Activated naive CD4-positive, alpha-beta T cell (primary cell): ENCODE measurements at places on chromosomes 12 and 14.

DNA sequence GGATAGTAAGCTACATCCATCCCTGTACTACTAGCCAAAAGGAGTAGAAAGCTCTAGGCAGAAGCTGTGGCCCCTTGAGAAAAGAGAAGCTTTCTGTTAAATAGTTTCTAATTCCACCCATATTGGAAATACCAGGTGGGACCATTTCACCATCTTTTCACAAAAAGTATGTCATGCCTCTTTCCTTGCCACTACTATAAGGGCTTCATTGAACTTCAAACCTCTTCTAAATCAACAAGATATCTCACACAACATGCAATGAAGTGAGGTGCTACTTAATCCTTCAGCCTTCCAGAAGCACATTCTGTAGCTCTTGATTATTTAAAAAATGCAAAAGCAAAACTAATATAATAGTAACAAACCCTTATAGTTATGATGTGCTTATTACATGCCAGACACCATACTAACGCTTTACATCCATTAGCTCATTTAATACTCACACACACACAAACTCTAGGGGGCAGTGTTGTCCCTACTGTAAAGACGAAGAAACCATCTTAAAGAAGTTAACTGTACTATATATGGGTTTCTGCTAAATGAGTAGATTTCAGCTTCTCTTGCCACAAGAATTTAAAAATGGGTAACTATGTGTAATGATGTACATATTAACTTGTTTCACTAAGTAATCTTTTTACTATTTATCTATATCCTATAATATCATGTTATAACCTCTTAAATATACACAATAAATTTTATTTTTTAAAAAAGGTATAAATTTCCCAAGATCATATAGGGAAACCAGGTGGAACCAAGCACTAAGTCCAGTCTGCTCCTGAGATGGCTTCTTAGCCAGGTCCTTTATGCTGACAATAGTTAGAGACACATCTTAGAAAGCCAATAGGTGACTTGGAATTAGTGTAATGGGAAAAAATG, 124.4 kb downstream of the RPS29 start:
- peak; percentile 6 for DNase-seq

DNA sequence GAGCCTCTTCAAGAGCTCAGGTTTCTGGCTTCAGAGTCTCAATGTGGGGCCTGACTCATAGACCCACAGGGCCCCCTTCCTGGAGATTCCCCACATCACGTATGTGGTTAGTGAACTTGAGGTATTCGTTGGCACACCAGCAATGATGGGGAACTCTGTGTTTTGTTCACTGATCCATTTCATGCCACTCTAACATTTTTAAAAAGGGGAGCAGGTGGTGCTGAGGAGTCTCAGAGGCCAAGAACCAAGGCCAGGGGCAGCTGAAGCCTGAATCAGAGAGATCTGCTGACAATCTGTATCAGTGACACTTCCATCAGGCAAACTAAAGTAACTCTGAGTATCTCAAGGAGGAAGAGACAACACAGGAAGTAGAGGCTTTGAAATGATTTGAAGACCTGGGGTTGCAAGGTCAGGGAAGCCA, 323.4 kb downstream of the VRK1 start:
- DNase-seq: peak; percentile 5

DNA sequence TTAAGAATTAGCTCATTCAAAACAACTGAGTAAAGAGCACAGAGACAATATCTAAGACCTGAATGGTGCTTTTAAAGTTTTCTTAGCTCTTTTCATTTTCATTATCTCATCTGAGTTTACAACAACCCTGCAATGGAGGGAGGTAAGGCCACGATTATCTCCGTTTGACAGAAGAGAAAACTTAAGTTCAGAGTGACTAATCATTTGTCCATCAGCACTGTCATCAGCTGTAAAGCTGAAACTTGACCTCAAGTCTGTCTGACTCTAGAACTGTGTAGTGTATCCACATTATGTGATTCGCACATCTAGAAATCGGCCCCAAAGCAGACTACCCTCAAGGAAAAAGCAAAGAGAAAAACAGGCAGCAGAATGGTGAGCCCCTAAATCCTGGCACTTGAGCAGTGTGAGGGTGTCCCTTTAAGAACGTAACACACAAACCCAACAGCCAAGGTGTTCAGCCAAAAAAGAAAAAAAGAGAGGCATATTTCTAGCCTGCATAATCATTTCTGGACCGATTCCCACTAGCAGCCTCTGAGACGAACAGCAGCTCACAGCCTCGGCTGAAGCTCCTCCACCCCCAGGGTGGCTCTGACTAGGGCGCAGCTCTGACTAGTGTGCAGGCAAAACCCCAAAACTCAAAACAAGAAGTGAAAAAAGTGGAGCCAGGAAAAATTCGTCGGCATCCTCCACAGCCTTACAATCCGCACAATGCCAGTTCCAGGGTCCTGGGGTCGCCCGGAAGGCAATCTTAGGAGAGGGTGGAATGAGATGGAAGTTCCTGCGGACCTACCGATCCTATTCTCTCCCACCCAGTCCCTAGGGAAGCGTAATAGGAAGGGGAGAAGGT, 1.6 kb downstream of the STXBP6 start:
- no peak for DNase-seq

- DNase-seq: no peak
These were observed 28.9 kb downstream of the LRRC74A start for GRCh38 chr14:76855066-76855465.

- no peak for DNase-seq
These were observed 2.2 kb upstream of the DCD start for GRCh38 chr12:54650409-54650808.

DNA sequence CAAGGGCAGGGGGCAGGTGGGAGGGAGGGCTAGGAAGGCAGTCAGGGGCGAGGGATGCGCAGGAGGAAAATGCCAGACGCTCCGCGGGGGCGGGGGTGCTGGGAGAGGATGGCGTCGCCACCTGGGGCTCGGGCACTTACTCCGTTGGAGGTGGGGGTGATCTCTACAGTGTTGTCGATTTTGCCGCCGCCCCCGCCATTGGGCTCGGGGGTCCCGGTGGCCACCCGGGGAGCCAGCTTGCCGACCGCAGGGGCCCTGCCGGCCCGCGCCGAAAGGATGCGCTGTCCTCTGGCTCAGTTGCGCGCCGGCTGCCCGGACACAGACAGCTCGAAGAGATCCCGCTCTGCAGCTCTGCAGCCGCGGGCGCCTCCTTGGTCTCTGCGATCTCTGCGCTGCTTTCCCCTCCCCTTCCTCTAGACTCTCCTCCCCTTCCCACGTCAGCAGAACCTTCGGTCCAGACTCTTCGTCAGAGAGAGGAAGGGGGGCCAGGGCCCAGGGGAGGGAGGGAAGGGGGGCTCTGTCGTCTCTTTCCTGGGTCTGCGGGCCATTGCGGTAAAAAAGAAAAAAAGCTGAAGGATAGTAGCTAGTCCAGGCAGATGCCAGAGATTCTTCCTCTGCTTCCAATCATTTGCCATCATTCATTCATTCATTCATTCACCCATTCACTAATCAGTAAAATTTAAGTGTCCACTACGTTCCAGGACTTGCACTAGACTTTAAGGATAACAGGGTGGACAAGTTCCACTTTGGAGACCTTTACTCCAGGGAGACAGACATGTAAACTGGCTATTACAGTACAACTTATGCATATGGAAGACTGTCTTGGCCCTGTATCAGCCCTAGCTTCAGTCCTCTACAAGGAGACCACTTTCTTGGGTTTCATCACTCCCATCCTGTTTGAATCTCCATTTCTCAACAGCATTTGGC, at the start of gene SLC22A17:
Gene SLC22A17 (minus strand): TSS at position 382 of the 927 bp plus-strand sequence.
- peak; percentile 24 for DNase-seq

- no peak for DNase-seq
These were observed 84.2 kb downstream of the DENND5B start for GRCh38 chr12:31506515-31507306.

DNA sequence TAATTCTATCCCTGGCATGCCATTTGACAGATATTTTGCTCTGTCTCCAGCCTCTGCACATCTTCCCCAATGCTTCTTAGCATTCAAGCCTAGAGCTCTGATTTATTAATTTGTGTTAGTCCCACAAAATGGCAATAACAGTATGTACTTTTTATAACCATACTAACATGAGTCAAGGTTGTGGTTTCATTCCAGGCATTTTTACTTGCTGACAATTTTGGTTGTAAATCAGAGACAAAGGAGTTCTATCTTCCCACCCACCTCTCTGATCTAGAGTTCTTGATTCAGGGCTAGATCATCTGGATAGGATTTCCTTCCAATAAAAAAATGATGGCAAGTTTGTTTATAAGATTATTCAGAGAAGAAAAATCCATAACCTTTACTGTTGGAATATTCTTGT, 18.5 kb upstream of the CISTR start:
- DNase-seq: no peak

DNA sequence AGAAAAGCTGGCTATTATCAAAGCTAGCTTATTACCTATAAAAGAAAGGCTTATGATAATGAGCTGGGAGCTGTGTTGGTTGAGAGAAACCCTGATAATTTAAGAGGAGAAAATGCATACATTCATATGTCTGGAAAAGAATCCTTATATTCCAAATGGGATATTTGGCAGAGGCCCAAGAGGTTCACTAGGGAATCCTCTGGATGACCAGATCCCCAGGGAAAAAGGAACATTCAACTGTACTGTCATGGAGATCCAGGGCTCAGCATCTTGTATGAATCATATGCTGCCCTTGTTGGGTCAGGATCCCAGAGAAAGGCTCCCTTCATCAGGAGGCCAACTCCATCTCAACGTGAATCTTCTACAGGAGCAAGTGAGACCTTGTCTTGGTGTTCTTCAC, 16.6 kb upstream of the FBXO34 start:
- DNase-seq: no peak

- no peak for DNase-seq
These were observed 3.0 kb upstream of the OR6S1 start for GRCh38 chr14:20644520-20644919.

- no peak for DNase-seq
These were observed 1.4 kb downstream of the RIOX1 start for GRCh38 chr14:73492043-73492552.

DNA sequence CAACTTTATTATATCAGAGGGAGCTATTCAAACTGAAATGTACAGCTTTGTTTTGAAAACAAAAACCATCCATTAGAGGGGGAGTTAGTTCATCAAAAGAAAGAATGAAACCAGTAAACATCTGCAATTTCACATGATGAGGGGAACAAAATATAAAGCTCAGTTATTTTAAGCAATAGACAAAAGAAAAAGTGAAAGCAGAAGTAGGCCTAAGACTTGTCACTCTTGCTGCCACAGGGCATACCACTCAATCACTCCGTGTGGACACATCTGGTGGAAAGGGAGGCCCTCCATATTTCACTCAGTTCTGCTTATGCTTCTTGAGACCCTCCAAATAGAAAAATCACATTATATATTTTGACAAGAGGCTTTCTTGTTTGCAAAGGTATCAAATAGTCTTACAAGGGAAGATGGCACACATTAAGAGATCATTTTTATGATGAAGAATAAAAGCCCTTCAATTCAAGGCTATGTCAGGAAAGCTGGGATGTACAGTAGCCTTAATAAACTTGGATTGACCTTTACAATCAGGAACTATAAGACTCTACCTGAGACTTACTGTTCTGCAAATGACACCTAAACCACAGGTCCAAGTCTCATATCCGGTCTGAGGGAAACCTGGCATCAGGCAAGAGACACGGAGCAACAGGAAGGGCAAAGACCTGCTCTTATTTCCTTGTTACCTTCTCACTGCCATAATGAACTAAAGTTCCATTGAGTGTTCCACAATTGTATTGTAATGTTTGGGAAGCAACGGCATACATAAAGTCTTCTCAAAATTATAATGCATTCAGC, 222.5 kb upstream of the GRIP1 start:
- no peak for DNase-seq

GRCh38 chr12:15772405-15773018, 16.7 kb downstream of the EPS8 start:
- no peak for DNase-seq

DNA sequence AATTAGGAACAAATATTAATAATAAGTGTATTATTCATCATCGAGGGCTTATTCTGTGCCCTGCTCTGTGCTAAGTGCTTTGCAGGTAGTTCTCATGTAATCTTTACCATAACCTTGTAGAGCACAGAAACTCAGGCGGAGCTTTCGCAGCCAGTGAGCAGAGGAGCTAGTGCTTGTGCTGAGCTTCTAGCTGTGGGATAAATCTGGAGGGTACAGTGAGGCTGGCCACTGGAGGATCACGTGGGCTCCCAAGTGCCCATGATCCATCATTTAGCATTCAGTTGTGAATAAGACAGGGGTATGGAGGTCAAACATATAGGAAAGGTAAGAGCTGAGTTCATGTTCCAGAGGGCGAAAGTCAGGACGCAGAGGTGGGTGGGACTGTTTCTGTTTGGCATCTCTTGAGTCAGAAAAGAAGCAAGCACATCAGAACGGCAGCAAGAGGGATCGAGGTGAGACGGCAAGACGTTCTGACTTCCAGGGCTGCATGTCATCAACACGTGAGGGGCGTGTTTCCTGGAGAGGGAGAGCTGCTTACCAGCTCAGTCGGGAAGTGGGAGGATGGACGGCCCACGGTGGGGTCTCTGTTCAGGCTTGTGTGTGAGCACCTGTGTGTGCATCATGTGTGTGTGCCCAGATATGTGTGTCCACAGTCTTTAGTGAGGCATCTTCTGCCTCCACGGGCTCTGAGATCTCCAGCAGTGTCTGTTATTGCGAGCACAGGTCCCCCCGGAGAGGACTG, 16.8 kb upstream of the KRT80 start:
- DNase-seq: no peak

GRCh38 chr12:76531056-76531455, 28.5 kb downstream of the OSBPL8 start:
- DNase-seq: no peak

DNA sequence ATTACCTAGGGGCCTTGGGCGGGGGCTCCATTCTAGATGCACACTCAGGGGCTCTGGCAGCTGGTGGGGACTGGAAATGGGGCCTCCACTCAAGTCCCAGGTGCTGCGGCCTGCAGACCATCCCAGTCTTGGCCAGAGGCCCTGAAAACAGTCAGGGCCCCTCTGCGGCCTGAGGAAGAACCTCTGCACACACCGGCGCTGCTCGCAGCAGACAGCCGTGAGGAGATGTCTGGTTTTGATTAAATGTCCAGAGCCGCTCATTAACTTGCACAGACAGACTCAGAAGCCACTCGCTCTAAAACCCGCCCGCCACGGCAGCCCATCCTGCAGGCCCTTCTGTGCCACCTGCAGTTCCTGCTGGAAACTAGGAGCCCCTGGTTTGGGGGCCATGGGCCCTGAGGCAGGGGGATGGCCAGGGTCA, 36.4 kb upstream of the NCOR2 start:
- DNase-seq: no peak

GRCh38 chr12:129676411-129676810, 227.4 kb downstream of the TMEM132D start:
- DNase-seq: no peak
